Naive thymus-derived CD4-positive, alpha-beta T cell (primary cell): ENCODE measurements at places on chromosomes 1 and 21.

DNA sequence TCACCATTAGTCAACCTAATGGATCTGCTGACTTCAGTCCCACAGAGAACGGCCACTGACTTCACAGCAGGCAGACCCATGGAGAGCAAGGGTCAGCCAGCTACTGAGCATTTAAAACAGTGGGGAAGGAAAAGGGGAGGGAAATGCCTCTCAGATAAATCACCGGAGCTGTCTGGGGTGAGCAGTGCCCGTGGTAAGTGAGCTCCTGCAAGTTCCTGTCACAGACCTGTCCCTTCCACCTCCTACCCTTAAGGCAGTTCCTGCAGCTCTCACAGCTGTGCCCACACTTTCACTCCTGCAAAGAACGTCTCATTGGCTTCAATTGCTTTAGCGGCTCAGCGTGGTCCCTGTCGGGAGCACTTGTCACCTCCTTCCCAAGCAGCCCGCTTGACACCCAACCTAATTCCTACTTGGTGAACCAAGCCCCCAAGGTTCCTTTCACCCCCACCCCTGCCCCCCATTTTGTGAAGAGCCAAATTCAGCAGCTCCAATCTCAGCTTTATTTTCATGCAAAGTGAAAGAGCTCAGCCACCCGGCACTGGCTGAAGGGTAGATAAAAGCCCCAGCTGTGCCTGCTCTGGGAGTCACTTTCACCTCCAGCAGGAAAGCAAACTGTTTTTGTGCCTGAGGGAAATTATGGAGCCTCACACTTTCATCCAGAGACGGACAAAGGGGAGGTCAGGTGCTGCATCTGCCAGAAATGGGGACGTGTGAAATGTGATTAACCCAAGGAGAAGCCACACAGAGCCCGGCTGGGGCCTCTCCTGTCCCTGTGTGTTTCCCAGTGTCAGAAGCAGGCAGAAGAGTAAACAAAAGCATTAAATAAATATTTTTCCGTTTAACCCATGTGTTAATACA is 306.2 kb downstream of the TTLL7 start:
- DNase-seq: peak; percentile 20

DNA sequence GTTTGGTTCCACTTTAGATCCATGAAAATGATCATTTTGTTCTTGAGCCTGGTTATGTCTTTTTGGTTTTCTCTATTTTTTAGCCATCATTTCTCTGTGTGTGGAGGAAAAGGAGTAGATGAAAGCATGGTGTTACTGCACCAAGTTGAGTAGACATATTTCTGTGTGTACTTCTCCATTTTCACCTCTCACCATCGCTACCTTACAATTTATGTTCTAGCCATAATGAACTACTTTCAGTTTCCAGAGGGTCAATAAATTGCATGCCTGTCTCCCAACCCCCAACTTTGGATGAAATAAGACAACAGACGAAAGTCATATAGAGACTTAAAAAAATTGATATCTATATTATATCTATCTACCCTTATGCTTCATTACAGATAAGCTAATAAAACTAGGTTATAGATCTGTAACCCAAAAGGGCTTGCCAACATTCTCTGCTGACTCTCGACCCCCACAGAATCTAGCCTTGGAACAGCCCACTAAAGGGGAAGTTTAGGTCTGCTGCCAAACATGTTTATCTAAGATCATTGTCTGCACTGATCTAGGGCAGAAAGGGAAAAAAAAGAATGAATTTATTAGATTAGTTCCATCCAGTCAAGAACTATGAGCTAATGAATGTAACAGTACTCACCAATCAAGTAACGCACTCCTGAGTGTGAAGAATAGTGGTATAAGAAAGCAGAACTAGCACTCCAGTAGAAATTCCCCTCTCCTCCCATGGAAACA is 7.5 kb upstream of the MAN1A2 start:
- DNase-seq: no peak

DNA sequence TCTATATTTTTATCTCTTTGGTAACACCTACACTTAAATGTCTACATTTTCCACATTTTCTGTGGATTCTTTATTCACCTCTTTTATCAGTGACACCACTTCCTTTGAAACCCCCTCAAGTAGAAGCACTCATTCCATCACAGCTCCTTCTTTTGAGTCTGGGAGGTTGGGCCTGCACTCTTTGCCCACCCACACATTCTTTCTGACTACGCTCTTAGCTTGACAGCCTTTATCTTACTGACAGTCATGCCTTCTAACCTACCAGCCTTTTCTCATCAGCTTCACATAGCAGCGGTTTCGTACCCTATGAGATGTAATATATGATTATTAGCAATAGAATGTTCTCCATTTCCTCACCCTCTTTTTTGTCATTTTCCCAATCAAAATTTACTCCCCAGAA is 151.9 kb downstream of the TNFSF18 start:
- no peak for DNase-seq

DNA sequence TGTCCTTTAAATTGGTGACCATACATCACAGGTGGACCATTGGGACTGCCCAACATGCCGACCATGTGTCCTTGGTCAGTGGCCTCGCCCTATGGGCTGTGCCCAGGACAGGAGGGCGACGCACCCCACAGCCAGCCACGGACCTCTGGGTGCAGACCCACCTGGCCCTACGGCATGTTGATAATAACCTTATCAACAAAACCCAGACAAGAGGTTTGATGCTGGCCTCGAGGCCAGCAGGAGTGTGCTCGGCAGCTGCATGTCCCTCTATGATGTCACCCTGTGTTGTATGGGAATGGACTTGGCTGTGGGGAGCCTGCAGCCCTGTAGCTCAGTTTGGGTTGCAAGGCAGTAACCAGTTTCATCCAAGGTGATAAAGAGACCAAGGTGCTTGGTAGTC is 32.1 kb downstream of the SLC37A1 start:
- DNase-seq: no peak

DNA sequence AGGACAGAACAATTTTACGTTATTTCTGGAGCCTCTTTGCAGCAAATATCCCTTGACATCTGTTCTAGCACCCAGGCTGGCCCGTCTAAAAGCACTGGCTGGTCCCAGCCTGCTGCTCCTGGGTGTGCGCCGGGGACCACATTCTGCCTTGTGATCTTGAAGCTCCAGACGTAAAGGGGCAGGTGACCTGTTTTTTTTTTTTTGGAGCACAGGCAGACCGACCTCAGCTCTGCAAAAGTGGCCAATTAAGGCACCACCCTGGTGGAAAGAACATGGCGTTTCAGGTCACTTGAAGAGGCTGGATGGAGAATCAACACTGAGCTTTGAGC is 13.8 kb upstream of the CAMTA1 start:
- DNase-seq: no peak

DNA sequence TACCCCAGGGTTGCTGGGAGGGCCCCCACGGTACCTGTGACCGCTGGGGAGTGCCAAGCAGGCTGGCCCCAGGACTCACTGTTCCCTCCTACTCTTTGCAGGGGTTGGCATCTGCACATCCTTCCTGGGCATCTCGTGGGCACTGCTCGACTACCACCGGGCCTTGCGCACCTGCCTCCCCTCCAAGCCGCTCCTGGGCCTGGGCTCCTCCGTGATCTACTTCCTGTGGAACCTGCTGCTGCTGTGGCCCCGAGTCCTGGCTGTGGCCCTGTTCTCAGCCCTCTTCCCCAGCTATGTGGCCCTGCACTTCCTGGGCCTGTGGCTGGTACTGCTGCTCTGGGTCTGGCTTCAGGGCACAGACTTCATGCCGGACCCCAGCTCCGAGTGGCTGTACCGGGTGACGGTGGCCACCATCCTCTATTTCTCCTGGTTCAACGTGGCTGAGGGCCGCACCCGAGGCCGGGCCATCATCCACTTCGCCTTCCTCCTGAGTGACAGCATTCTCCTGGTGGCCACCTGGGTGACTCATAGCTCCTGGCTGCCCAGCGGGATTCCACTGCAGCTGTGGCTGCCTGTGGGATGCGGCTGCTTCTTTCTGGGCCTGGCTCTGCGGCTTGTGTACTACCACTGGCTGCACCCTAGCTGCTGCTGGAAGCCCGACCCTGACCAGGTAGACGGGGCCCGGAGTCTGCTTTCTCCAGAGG is 6.8 kb downstream of the XKR8 start:
- DNase-seq: no peak

DNA sequence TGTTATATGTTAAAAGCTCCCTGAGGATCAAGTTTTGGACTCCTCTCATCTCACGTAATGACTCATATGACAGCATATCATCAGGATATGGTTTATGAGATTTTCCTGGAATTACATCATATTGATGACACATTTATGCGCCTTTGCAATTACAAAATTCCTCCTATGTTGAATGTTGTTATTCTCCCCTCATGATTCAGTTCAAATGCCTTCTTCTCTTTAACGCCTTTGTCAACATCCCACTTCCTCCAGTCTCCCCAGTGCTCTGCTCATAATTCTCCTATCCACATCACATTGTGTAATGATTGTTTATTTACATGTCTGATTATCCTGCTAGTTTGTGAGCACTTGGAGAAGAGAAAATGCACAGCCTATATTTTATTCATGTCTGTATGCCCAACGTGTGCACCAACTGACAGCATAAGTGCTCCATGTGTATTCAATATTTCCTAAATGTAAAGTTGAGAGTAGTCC is 80.9 kb upstream of the BACH1 start:
- DNase-seq: no peak

- no peak for DNase-seq
Measured at GRCh38 chr21:44923480-44924084, 2.9 kb upstream of the ITGB2 start.
